ENCODE measurements at places on chromosomes 5 and 9.

DNA sequence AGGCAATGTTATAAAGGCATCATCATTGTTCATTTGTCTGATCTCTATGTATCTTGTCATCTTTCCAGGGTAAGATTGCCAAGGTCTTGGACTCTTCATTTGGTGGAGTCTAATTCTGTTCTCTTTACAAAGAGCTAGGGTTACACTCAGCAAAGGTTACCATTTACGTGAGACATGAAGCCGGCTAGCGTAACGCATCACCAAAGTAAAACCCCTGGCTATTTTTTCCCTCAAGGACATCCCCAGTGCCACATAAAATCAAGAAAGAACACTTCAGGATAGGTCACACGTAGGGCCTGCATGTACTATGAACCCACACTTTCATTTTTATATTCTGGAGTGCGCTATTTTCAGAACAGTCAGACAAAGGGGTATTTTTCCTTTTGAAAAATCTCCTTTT is 20.0 kb upstream of the MYOT start:
- DNase-seq: no peak

- no peak for DNase-seq
These were observed 383.9 kb downstream of the CTNND2 start for GRCh38 chr5:11520241-11520930.

DNA sequence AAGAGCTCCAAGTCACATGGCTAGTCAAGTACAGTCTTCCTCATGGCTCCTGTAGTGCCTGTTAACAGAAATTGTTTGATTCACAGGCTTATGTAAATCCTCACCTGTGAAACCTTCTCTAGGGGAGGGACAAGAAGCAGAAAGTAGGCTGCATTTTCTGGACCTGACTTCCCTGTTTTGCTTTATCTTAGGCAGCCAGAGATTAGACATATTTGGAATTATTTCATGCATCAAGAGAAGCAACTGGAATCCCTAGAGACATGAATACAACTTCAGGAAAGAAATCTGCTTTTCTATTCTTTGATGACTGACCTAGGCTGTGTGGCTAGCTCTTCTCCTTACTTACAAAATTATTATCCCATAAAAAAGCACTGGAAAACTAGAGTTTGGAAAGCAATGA is 52.3 kb downstream of the CAST start:
- DNase-seq: no peak

DNA sequence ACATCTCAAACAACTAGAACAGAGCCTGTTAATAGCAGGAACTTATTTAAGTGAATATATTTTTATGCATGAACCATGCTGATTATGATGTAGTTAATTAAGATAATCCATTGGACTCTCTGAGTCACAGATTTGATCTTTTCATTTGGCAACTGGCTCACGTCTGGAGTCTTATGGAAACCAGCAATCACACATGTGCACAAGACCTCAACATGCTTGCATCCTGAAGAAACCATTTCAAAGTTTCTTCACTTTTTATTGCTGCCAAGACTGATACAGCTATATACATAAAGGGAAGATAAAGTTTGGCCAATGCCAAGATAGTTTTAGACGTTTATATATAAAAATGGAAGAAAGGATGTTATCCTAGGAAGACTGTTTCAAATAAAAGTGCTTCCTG is 13.3 kb upstream of the C9 start:
- DNase-seq: no peak

GRCh38 chr5:76175821-76176403 is 92.7 kb downstream of the SV2C start:
- no peak for DNase-seq

GRCh38 chr9:124693403-124693802 is 77.7 kb downstream of the NR6A1 start:
- DNase-seq: no peak

- no peak for DNase-seq
These were observed 43.8 kb upstream of the PLEKHG4B start for GRCh38 chr5:48192-48591.

DNA sequence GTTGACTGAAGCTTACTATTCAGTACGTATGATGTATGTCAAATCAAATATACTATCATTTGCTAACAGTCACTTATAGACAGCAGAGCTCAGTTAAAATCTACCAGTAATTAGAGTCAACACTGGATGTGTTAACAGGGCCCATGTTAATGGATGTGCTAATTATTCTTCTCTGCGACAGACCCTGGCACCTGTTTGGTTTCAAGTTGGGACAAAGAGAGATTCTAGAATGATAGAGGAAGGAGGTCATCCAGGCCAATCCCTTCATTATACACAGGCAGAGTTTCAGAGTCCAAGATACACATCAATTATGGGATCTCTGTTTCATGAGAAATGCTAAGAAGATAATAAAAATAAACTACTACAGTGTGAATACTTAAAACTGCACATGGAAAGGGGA is 615.0 kb downstream of the ZNF608 start:
- DNase-seq: no peak

- peak; percentile 46 for DNase-seq
These were observed 33.9 kb downstream of the EPB41L4B start for GRCh38 chr9:109286981-109287380.

GRCh38 chr5:123422433-123423277 is 548 bp downstream of the CEP120 start:
- no peak for DNase-seq

DNA sequence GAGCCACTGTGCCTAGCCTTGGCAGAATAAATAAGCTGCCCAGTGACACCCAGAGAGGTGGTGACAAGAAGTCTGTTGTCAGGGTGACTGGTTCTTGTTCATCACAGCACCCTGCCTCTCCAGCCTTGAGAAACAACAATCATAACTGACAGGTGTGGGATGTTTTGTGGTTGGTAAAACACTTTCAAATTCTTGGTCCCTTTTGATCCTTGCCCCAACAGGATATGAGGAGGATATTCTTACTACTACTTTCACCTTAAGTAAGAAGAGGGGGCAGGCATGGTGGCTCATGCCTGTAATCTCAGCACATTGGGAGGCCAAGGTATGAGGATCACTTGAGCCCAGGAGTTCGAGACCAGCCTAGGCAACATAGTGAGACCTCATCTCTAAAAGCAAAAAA is 14.2 kb upstream of the FRRS1L start:
- DNase-seq: no peak

GRCh38 chr5:84381502-84382362 is 2.9 kb downstream of the EDIL3 start:
- DNase-seq: no peak

GRCh38 chr9:23823986-23824829 is 1.8 kb downstream of the ELAVL2 start:
- no peak for DNase-seq

DNA sequence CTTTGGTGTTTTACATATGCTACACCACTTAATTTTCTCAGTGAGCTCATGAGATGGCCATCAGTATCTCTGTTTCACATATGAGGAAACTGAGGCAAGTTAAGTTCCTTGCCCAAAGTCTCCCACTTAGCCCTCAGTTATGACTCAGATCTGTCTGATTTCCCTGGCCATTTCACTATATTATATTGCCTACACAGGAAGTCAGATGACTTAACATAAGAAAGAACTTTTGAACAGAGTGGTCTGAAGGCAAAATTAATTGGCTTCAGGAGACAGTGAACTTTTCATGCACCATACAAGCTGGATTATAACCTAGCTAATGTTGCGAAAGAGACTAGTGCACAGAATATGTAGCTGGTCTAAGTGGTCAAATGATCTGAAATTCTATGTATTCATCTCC is 221.6 kb downstream of the NFIB start:
- DNase-seq: no peak

DNA sequence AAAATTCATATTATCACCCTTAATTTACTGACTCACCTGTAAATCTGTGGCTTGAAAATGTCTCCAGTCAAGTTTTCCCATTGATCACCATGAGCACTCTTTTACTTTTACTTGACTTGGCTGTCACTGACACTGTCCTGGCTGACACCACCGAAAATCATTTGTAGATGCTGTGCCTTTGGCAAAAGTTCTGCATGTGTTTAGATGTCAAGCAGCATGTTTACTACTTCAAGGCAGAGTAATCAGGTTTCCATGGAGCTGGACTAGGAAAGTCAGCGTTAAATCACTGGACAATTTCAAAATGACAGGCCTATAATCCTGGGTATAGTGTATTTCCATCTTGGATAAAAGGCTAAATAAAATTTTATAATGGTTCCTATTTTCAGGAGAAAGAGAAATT is 1530.6 kb upstream of the CDH6 start:
- no peak for DNase-seq

DNA sequence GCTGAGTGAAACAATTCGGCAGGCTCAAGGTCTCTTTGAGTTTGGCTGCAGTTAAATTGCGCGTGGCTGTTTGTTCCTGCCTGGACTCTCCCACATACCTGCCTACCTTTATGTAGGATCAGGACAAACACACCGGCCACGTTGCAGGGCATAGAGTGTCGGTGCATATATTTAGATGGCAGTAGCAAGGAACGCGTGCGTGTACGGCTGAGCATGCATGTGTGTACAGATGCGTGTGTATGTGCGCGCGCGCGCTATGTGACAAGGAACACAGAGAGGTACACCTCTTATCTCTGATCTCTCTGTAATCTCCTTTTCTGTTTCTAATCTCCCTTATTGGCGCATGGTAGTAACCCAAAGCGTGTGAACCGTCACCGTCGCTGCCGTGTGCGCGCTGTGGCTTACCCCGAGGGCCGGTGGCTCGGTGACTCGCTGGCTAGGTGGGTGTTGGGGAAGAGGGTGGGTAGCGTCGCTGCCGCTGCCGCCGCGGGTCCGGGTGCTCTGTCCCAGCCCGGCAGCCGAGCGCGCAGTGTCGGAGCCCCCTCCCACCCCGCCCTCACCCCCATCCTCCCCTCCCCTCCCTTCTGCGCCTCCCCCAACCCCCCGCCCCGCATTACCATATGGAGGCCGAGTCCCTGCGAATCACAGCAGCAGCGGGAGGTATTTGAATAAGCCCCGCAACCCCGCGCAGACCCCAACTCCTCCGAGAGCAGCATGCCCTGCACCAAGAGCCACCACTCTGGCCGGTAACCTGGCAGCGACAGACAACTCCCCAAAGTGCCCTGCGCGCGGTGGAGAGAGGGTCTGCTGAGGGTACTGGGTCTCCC is 204.8 kb downstream of the MEF2C start:
- DNase-seq: no peak

DNA sequence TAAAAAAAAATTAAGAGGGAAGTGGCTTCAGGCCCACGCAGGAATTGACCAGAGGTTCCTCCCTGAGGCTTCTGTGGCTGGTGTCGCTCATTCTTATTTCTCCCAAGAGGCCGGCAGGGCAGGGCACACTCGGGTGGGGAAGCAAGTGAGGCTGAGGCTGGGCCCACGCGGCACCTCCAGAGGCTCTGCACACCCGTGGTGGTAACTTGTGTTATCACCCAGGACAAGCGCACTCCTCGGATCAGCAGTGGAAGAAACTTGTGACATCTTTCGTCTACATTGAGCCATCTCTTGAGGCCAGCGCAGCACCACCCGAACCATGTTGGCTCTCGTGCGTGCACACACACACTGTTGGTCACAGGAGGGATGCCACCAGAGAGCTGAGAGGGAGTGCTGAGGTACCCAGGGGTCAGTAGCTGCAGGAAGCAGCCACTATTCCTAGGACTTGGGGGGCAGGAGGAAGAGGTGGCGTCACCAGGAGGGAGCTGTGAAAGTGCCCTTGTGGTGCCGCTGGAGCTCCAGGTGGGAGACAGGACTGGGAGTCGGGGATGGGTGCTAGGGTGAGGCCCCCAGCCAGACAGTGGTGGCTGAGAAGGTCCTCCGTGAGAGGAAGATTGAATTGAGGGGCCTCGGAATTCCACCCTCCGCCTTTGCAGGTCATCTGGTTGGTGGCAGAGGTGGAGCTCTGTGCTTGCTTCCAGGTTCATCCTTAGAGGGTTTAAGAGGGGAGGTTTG is 6.4 kb downstream of the NDUFS6 start:
- DNase-seq: no peak

DNA sequence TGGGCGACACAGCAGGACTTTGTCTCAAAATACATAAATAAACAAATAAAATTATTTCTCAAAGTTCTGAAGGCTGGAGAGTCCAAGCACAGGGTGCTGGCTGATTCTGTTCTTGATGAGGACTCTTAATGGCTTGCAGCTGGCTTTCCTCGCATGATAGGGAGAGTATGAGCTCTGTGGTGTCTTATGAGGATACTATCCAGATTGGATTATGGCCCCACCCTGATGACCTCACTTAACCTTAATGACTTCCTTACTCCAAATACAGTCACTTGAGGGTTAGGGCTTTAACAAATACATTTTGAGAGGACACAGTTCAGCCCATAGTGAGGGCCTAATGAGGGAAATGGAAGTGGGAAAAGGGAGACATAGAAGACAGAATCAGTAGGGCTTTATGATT is 87.7 kb downstream of the FOCAD start:
- no peak for DNase-seq

DNA sequence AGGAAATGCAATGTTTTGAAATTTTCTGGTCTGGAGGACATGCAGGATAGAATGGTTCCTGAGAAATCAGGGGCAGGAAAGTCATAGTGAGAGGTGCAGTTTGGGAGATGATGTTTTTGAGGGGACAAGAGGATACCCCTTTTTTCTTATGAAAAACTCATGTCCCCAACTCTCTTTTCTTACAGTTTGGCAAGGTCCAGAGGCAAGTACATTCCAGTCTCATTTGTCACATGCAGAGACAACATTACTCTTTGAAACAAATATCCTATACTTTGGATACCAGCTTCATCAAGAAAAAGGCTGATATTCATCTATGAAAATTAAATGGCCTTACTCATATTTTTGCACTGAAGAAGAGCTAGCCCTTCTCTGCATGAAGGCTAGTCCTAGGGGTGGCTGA is 48.2 kb downstream of the EQTN start:
- no peak for DNase-seq

- no peak for DNase-seq
These were observed 35.0 kb upstream of the DMRT1 start for GRCh38 chr9:806285-807156.

GRCh38 chr9:131420980-131421624 is 27.2 kb downstream of the PRRC2B start:
- DNase-seq: no peak

- DNase-seq: no peak
These were observed 16.7 kb downstream of the P4HA2 start for GRCh38 chr5:132210944-132211343.

- DNase-seq: no peak
These were observed 516.1 kb upstream of the CDH10 start for GRCh38 chr5:25160891-25161290.

- DNase-seq: no peak
These were observed 24.1 kb downstream of the DDX31 start for GRCh38 chr9:132645711-132646110.

GRCh38 chr5:94646758-94647157 is 28.3 kb downstream of the SLF1 start:
- DNase-seq: no peak

DNA sequence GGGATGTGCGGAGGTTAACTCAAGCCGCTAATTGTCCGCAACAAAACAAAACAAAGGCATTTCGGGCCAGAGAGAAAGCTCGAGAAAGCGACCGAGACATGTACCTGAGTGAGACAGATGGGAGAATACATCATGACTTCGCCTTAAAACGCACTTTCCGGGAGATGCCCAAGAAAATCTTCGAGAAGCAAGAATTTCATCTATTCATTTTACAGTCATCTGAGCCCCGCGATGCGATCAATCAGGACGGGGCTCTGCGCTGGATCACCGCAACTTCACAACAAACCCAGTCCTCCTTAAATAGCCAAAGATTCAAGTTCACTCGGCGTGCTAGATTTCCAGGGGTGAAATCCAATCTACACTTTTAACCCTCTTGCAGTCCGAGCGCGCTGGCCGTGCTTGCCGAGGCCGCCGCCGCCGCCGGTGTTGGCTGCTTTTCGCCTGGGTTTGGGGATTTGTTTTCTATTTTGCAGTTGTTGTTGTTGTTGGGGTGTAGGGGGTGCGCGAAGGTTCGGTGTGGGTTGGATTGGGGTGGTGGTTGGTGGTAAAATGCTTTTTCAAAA is 482 bp downstream of the NFIB start:
- no peak for DNase-seq

Measured in AG09309 (cell line).